ENCODE measurements at places on chromosomes 3 and 15. TPM values are rescaled to one million over a fixed set of nuclear protein-coding genes. Genes with fewer than 3 reads are reported as not detected.

DPPA2 gene
- total RNA-seq: not detected

GRCh38 chr15:65354835-65355172 is 23.0 kb downstream of the IGDCC3 start:
- DNase-seq: no peak

- DNase-seq: no peak
Observed at GRCh38 chr3:161781381-161781780, 284.8 kb downstream of the OTOL1 start.

EXD1 gene
- total RNA-seq: not detected

- no peak for DNase-seq
Observed at GRCh38 chr3:23594066-23594465, 211.7 kb upstream of the UBE2E1 start.

ZNF860 gene
- not detected for total RNA-seq

GRCh38 chr3:50127251-50127691 is 27.9 kb upstream of the SEMA3F start:
- DNase-seq: no peak

GRCh38 chr3:75337226-75337900 is 326.8 kb upstream of the FRG2C start:
- no peak for DNase-seq

DNA sequence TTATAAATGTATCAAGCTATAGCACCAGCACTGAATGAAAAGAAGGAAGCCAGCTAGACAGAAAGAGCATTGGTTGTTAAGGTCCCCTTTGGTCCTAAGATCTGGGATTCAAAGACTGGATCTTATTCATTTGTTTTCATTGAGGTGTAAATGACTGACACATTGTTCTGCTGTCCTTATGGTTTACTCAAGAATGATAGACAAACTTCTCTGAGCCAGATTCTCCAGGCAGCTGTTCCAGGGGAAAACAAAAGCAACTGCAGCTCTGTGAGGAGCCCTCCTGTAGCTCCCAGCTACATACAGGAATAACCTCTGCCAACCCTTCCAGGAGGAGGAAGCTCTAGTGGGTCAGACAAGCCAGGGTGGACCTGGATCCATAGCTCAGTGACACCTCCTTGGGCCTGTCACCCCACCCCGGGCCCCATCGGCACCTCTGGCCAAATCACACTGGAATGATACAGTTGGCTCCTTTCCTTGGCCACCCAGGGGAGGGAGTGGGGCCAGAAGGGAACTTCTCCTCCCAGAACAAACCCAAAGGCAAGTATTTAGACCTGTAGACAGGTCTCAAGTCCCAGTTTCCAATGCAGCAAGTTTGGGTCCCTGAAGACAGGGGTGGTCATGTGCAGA is 57.8 kb downstream of the ZNF621 start:
- no peak for DNase-seq

- DNase-seq: no peak
Observed at GRCh38 chr3:172701751-172702150, 9.1 kb downstream of the NCEH1 start.

CTXN2 gene
- not detected for total RNA-seq

- peak; percentile 25 for DNase-seq
Observed at GRCh38 chr3:87088993-87089841, 98.3 kb upstream of the VGLL3 start.

NPHP3 gene
- total RNA-seq: 15.2 TPM

SAMMSON gene
- not detected for total RNA-seq

- DNase-seq: peak; percentile 70
Observed at GRCh38 chr3:102673271-102674115, 238.7 kb downstream of the ZPLD1 start.

DNA sequence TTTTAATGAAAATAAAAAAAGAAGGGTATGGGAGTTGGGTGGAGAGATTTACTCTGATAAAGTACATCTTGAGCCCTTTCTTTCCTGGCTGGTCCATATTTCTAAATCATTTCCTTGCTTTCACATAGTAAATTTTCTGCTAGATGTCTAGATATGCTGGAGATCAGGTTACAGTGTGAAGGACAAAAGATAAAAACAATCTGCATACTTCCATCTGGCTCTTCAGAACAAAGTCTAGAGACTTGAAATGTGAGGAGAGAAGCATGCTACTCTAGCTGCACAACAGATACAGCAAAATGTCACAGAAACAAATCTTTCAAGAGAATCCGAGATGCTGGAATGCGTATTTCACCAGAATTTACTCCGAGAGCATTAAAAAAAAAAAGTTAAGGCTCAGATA is 42.2 kb downstream of the FOXP1 start:
- DNase-seq: no peak

TNFSF10 gene
- 108 TPM for total RNA-seq

CCR1 gene
- 41.4 TPM for total RNA-seq

RGMA gene
- total RNA-seq: not detected

BCHE gene
- not detected for total RNA-seq

DNA sequence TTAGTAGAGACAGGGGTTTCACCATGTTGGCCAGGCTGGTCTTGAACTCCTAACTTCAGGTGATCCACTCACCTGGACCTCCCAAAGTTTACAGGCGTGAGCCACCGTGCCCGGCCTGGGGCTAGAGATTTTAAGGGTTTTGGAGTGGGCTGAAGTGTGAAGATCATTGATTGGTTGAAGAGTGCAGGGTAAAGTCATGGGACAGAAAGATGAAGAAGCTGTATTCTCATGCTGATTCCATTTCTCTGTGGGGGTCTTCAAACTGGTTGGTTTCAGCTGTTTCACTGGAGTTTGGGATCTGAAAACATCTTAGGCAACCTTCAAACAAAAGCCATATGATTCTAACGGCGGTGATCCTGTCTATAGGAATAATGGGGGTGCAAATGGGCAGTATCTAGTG is 52.1 kb downstream of the GATM start:
- DNase-seq: no peak

- no peak for DNase-seq
Observed at GRCh38 chr3:128725547-128726022, 398 bp upstream of the RAB7A start.

- DNase-seq: no peak
Observed at GRCh38 chr3:174442302-174442682, 416.8 kb upstream of the NAALADL2 start.

PRICKLE2 gene
- total RNA-seq: not detected

DNA sequence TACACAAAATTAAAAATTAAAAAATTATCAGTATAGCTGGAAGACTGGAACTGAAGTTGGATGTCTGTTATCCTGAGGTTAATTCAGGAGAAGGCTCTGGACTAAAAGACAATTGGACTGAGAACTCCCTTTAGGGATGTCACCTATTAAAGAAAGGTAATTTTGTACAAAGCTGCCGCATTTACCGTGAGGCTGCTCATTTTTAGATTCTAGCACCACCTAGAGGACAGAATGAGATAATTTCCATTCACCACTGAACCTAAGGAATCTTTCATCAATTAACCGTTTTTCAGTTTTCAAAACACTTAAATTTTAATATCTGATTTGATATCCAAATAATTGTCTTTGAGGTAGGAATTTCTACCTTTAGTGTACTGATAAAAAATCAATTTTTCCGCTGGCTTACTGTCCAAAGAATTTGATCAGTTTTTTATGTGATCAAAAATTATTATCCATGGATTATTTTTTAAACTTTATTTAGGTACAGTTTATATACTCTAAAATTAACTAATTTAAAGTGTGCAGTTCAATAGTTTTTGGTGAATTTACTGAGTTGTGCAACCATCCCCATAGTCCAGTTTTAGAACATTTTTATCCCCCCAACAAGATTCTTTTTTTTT is 106.7 kb upstream of the TNIK start:
- no peak for DNase-seq

DMXL2 gene
- total RNA-seq: 9.2 TPM

ITIH1 gene
- not detected for total RNA-seq

- no peak for DNase-seq
Observed at GRCh38 chr15:95988574-95988887, 342.0 kb upstream of the NR2F2 start.

GRCh38 chr3:17399586-17399985 is 342.8 kb downstream of the TBC1D5 start:
- DNase-seq: no peak

DNA sequence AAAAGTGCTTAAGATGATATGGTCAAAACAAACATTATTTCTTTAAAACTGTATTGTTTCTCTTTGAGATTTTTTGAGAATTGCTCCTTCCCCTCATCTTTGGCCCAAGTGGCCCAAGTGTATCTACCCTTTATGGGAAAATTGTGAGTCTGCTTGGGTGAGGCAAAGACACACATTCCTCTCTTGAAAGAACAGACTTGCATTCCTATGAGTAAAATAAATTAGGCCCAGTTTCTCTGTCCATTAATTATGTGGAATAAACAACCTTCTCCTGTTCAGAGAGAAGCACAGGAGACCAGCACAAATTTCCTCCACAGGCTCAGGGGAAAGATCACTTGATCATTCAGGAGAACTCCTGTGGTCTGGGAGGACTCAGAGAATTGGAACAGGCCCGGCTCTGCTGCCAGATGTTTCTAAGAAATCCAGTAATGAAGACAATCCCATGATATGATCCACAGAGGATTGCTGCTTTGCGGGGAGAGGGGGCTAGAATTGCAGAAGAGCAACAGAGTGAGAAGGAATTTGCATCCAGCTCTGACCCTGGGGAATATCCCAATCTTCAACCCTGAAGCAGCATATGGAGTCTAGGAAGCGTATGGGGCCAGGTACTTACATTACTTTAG is 53.8 kb upstream of the BOC start:
- no peak for DNase-seq

LRRC34 gene
- total RNA-seq: 12.0 TPM

DNA sequence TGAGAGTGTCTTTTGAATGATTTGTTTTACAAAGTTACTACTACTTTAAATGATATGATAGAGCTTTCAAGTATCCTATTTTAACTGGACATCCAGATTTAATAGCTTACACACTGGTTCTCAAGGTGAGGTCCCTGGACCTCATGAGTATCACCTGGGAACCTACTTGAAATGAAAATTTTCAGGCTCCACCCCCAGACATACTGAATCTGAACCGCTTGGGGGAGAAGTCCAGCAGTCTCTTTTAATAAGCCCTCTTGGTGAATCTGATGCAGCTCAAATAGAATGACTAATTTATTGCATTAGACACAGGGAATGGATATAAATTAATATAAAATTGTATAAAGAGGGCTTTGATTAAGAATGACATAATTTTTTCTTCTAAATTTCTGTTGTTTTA is 29.4 kb upstream of the SLITRK3 start:
- DNase-seq: no peak

ANKRD34C gene
- total RNA-seq: not detected

NR1I2 gene
- 0.26 TPM for total RNA-seq

DNA sequence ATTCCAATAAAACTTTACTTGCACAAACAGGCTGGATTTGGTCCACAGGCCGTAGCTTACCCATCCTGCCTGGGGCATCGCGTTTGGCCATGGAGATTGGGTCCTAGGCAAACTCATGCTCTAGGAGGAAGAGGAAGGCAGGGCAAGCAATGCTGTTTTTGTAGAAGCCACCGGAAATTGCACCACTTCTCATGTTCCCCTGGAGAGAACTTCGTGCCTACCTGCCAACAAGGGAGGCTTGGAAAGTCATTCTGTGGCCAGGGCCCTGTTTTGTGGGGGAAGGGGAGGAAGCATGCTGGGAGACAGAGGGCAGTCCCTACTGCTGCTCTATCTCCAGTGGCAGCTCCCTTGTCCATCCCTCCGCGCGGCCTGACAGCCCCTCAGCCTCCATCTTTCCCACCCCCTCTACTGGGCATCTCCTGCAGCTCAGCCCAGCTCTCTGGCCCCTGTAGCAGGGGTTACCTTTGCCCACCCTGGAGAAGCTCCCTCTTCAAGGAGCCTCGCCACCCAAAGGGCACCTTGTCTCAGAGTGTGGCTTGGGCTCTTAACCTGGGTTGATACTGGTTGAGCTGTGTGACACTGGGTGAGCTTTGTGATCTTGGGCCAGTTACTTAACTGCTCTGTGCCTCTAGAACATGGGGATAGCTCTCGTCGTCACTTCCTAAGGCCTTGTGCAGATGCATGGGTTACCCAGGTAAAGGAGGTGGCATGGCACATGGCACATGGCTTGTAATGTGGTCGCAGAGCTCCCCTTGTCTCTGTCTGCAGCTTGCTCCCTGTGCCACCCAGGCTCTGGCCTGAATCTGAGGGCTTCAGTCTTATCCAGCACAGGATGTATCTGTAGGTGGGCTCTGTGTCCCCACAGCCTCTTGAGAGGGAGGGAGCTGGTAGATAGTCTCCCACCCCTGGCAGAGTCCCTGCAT is 6.1 kb downstream of the ABTB1 start:
- DNase-seq: no peak

TKT gene
- total RNA-seq: 323 TPM

DNA sequence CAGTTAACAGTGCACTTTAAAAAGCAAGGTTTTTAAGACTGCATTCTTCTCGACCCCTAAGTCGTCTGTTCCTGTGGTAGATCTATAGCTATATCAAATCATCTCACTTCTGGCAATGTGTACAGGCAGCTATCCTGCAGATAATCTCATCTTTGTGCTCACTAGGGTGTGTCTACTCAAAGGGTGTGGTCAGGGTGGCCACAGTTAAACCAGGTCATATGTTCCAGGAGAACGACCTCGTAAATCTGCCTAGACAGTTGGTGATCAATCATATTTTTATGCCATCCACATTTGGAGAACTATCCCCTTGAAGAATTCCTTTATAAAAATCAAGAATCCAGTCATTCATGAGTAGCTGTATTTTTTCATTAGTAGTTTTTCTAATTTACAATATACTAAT is 3.0 kb downstream of the VEPH1 start:
- DNase-seq: no peak

SMCO1 gene
- not detected for total RNA-seq

ATP8B4 gene
- 35.9 TPM for total RNA-seq

GRCh38 chr3:102712896-102713295 is 278.1 kb downstream of the ZPLD1 start:
- no peak for DNase-seq

GRCh38 chr3:176571926-176572325 is 625.4 kb downstream of the TBL1XR1 start:
- DNase-seq: no peak

GRCh38 chr3:40608091-40608490 is 83.3 kb downstream of the ZNF621 start:
- no peak for DNase-seq

DNA sequence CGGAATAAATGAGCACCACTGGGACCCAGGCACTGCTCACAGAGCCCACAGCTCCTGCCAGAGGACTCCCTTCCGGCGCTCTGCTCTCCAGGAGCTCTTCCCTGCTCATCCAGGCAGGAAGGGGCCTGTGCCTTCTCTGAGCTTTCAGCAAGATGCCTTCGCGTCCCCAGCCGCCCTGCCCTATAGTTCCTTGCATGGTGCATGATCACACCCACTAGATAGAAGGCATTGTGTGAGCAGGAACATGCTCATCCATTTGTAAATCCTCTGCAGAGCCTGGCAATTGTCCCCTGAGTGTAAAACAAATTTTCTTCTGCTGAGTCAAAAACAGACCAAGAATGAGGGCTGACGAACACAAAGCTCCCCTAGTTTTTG is 181.6 kb downstream of the MEGF11 start:
- no peak for DNase-seq

DNA sequence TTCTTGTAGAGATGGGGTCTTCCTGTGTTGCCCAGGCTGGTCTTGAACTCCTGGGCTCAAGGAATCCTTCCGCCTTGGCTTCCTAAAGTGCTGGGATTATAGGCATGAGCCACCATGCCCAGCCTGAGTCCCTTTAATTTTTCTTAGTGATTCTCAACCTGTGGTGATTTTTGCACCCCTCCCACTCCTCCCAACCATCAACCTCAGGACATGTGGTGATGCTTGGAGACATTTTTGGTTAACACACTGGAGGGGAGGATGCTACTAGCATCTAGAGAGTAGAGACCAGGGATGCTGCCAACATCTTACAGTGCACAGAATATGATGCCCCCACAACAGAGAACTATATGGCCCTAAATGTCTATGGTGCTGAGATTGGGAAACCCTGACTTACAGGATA is 83.0 kb upstream of the LMOD3 start:
- DNase-seq: no peak

All from activated CD8-positive, alpha-beta T cell treated with anti-CD3 and anti-CD28 coated beads, Interleukin-2, amount 10 ng/mL, durations not matched to agents 7 days and 5 days (primary cell).